Activated CD4-positive, alpha-beta T cell treated with anti-CD3 and anti-CD28 coated beads for 4 hours (primary cell): ENCODE measurements at places on chromosomes 6 and 20.

- DNase-seq, result no peak
Observed at GRCh38 chr6:22362361-22362760, 65.5 kb upstream of the PRL start.

GRCh38 chr6:41683273-41683522, 44.9 kb downstream of the MDFI start:
- DNase-seq, result no peak

DNA sequence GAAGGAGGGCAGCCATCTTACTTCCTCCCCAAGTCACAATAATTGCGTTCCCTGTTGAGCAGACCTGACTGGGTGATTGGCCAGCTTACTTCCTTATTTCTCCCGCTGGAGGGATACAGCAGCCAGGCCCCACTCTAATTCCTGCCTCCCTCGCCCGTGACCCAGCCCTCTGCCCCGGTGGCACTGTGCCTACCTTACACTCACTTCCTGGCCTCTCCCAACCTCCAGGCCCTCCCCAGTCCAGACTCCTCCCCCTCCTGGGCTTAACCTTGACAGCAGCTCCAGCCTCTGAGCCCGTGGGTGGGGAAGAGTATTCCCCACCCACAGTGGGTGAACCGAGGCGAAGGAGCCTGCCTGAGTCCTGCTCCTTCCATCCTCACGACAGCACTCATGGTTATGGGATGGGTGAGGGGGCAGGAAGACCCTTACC, 3.0 kb downstream of the BAK1 start:
- peak; percentile 67 for DNase-seq

GRCh38 chr6:39865011-39865888, 69.0 kb downstream of the MOCS1 start:
- peak; percentile 54 for DNase-seq

- DNase-seq, result no peak
Observed at GRCh38 chr6:126888727-126889725, 229.4 kb upstream of the RSPO3 start.

DNA sequence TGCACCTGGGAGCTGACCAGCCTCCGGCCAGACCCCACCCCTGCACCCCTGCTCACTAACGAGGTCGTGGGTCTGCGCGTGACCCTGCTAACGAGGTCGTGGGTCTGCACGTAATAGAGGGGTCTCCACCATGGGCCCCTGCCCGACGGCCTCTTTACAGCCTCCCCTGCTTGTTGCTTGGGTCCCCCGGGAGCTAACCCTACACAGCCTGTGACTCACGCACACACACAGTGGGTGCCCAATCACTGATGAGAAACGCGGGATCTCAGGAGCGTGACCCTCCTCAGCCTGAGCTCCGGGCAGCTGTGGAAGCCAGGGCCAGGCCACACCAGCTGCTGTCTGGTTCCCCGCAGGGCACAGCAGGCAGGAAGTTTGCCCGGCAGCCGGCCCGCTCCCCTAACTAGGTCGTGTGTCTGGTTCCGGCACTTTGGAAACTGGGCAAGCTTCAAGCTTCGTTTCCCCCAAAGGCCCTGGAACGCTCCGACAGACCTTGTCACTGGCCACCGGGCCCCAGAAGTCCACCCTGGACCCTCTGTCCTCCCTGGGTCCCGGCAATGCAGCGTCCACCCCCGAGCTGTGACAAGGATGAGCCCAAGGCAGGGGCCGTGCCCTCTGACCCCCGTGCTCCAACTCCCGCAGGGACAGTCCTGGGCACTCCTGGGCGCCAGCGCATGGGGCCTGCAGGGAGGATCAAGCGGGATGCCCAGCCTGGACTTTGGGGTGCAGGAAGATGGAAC, 767 bp downstream of the PTK6 start:
- DNase-seq, result no peak

DNA sequence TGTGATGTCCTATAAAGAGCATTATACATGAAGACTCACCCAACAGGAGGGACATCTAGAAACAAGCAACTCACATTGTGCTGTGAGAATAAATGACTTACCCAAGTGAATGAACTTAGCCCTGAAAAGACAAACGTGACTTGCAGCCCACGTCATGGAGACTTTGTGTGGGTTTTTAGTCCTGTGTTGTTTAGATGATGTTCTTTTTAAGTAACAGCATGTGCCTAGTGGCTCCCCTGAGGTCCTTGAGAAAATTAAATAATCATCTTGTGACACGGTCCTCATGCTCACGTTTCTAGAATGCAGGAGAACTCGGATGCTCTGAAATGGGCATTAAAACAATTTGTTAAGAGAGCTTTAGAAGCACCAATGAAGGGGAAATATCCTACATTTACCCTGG, 165.1 kb downstream of the SASH1 start:
- DNase-seq, result no peak

DNA sequence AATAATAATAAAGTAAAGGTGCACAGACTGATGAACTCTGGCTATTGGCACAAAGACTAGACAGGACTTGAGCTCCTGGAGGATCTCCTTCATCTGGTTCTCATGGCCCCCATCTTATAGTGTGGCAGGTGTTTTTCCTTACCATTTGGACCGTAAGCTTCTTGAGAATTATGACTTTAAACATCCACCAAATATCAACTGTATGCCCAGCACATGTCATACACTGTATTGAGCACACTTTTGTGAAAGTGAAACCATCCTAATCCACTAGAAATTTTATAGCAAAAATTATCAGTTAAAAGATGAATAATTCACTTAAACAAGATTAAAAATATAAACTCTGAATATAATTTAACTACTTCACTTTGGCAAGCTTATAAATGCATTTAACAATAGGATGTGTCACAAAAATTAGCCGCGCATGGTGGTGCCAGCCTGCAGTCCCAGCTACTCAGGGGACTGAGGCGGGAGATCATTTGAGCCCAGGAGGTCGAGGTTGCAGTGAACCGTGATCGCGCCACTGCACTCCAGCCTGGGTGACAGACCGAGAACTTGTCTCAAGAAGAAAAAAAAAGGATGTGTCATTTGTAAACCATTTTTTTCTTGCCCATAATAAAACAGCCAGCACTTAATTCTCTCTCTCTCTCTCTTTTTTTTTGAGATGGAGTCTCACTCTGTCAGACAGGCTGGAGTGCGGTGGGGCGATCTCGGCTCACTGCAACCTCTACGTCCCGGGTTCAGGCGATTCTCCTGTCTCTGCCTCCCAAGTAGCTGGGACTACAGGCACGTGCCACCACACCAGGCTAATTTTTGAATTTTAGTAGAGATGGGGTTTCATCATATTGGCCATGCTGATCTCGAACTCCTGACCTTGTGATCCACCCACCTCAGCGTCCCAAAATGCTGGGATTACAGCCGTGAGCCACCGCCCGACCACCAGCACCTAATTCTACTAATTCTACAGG, 9.1 kb downstream of the HIVEP2 start:
- no peak for DNase-seq

GRCh38 chr6:160198606-160199211, 59.9 kb downstream of the SLC22A2 start:
- no peak for DNase-seq

DNA sequence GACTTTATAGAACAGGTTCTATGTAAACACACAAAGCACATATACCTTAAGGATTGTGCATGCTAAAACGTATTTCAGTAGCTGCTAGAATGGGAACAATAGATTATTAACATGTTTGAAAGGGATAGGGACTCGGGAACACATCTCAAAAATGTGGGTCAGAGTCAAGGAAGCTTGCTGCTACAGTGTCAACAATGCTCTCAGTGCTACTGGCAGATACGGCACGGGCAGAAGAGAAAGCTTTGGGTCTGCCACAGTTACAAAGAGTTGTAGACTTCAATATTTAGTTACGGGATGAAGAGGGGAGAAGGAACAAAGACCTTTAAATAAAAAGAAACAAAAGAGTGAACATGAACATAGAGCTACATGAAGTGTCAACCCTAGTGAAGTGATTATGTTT, 170.5 kb downstream of the BACH2 start:
- no peak for DNase-seq

DNA sequence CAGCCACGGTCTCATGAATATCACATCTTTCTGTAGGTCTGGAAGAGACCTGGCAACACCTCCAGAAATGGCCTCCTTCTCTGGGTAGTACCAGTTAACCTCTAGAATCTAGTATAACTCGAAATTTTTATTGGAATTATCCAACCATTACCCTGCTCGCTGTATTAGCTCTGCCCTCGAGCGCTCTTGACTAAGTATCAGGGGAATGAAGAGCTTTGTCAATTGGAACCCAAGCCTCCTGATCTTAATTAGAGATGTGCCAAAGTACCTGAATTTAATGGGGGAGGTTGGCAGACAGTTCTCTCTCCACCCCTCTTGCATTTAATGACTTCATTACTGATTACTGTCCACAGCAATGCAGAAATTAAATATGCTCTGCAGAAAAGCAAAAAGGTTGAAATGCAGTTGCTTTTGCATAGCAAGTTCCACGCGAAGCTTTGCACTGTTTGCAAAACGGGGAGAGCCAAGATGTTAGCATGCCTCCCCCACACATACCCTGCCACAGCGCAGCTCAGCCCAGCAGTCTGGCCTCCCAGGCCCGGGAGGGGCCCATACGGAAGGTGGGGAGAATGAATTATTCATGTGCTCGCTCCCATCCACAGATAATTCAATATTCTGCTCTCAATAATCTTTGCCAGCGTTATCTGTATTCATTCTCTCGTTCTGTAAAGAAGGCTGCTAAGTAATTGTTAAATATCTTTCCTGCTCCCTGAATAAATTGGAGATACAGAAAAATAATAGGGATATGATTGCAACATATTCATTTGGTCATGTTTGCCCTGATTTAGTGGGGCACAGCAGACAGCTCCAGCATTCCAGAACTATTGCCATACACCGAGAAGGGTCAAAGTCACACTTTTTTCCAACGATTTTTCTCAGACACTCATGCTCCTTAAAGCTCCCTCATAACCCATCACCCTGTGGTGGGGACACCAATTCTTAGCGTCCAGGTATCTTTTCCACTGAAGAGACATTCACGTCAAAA, 305.8 kb downstream of the CDH26 start:
- no peak for DNase-seq

DNA sequence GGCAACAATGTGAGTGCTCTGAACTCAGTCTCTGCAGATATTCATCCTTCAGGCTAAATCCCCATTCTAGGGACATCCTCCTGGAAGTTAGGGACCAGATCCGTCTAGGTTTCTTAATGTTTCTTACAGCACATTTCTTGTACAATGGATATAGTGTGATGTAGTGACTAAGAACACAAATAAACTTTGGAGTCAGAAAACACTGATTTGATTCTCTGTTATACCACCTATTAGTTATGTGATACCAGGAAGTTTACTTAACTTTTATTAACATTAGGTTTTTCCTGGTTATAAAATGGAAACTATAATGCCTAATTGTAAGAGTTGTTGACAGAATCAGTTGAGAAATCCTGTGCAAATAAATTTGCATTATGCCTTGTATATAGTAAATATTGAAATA, 57.6 kb upstream of the KCNQ5 start:
- DNase-seq, result no peak

- no peak for DNase-seq
Observed at GRCh38 chr20:23162887-23163286, 76.8 kb upstream of the CD93 start.

DNA sequence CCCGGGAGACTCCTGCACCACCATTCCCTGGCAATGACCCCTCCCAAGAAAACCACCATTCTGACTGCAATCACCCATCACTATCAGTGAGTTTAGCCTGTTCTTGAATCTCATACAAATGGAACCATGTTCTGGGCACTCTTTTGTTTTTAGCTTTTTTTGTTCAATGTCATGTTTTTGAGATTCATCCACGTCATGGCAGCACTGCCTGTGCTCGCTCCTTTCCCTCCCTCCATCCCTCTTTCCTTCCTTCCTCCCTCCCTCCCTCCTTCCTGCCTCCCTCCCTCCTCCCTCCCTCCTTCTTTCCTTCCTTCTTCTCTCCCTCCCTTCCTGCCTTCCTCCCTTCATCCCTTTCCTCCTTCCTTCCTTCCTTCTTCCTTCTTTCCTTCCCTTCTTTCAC, 44.4 kb upstream of the PMEPA1 start:
- no peak for DNase-seq

DNA sequence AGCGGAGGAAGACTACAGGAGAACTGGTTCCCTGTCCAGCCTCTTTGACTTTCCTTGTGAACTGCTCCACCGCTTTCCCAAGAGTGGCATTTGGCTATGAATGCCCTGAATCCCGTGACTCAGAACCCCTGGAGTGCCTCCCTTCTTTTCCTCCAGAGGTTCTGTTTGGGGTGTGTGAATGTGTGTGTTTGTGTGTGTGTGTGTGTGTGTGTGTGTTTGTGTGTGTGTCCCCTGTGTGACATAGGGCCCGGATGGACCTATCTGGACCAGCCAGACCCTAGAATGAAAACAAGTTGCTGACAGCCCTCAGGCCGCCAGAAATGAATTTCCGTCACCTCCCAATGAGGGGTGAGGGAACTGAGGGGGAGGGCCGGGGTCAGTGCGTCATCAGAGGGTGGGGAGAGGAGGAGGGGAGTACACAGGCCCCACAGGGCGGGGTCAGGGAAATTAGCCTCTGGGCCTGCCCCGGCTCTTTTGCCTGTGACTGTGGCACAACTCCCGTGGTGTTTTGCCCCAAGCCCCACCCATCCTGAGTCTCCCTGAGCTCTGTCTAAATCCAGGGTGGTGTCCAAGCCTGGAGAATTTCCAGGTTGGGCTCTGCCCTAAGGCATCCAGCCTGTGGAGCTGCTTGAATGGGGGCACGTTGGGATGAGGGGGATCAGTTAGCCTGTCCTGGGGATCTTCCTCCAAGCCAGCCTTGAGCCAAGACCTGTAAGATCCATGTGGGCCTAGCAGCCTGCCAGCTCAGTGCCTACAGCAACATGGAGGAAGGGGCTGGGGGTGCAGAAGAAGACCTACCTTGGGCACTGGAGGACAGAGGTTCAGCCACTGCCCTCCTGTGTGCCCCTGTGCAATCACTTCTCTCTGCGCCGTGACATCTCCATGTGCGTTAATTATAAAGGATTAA, 15.2 kb upstream of the MRPS18A start:
- no peak for DNase-seq

DNA sequence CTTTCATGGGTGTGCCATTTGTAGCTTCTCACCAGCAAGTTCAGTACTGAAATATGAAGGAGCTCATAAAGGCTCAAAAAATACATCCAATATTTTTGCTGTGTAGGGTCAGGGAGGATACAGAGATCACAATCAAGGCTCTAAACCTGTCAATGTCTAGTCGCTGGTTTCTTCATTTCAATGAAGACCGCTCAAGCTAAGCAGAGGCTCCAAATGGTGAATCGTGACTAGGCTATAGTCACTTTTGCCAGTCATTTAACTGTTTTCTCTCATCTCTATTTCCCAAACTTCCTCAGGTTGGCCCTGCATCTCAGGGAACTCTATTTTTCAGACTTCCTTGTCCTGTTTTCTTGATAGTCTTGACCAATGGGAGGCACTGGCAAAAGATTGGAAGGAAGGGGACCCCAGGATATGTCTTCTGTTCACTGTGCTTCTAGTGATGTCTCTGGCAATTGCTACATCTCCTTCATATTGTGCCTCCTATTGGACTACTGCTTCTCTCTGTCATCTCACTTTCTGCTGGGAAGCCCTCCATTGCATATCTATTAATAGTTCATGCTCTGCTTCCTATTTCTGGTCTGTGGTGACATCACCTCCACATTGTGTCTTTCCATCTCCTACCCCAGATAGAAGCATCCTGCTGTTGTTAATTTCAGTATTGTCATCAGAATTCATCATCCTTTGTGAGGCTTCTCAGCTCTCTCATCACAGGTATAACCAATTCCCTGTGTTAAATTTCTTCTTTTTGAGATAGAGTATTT, 87.7 kb upstream of the FAM184A start:
- DNase-seq, result no peak
